Endothelial cell of coronary artery (primary cell): ENCODE measurements at places on chromosomes 2 and 18. TPM values are rescaled to one million over a fixed set of nuclear protein-coding genes. Genes with fewer than 3 reads are reported as not detected.

Gene VIT
- total RNA-seq: 0.09 and 0.90 TPM in 2 replicates

Gene PRKAG3
- not detected in 2 replicates for total RNA-seq

Gene LYPD6B
- total RNA-seq: not detected in 2 replicates

Gene YPEL5
- 63.0 and 75.1 TPM in 2 replicates for total RNA-seq

Gene ERMN
- not detected in 2 replicates for total RNA-seq

Gene AFG3L2
- total RNA-seq: 40.5 and 43.6 TPM in 2 replicates

Gene DNAJC27
- 1.6 and 1.9 TPM in 2 replicates for total RNA-seq

Gene AQP4
- total RNA-seq: not detected in 2 replicates

Gene APOB
- total RNA-seq: 0.27 and 0.28 TPM in 2 replicates

Gene PREB
- total RNA-seq: 44.8 and 50.9 TPM in 2 replicates

Gene SP100
- total RNA-seq: 103 and 143 TPM in 2 replicates

Gene CTNNA2
- total RNA-seq: not detected in 2 replicates

Gene GREB1L
- total RNA-seq: 0.85 and 1.2 TPM in 2 replicates

Gene TMEM247
- total RNA-seq: not detected in 2 replicates

Gene NEURL3
- not detected in 2 replicates for total RNA-seq

Gene SERPINB12
- total RNA-seq: not detected in 2 replicates

Gene CENPA
- 5.2 and 13.0 TPM in 2 replicates for total RNA-seq

Gene ARHGEF4
- total RNA-seq: 0.09 and 0.85 TPM in 2 replicates

Gene CAPN14
- under 0.01 and 0.09 TPM in 2 replicates for total RNA-seq

Gene SERPINB13
- not detected in 2 replicates for total RNA-seq

Gene COL6A3
- 0.72 and 497 TPM in 2 replicates for total RNA-seq

Gene SETBP1
- total RNA-seq: 0.38 and 3.2 TPM in 2 replicates

Gene MEP1B
- 0.19 TPM in 1 of 2 replicates, not detected in the other for total RNA-seq
